ENCODE measurements at places on chromosomes 2 and 18. TPM values are rescaled to one million over a fixed set of nuclear protein-coding genes. Genes with fewer than 3 reads are reported as not detected.

- DNase-seq, result peak; percentile 78
These were observed 72.5 kb downstream of the DGKD start for GRCh38 chr2:233426619-233427342.

- no peak for DNase-seq
These were observed 208.2 kb upstream of the RBMS1 start for GRCh38 chr2:160701822-160702221.

GRCh38 chr2:38560092-38560491, 42.6 kb downstream of the HNRNPLL start:
- no peak for DNase-seq

DNA sequence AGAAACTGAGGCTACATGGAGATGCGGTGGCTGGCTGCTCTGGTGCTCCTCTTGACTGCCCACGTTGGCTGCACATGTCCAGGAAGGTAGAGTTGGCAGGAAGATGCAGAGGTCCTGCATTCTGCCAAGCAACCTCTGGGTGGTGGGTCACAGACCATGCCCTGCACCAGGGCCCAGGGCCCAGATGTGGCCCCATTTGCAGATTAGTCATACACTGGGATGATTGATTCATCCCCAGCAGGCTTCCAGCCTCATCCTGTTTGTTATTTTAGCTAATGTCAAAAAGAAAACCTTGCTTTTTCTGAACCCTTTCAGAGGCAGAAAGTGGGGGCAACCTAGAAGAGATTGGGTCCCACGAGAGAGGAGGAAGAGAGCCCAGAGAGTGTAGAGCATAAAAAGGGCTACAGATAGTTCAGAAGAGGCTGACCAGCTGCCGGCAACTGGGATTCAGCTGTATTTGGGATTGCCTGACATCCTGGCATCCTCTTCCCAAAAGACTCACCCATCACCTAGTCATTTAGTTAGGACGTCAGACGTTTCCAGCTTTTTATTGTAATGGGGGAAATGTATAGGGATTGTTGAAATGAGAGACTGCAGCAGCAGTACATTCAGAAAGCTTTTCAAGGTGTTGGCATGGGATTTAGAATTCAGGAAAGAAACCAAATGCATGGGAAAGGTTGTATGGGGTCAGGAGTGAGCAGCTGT, 101.9 kb downstream of the CTIF start:
- DNase-seq, result peak; percentile 54

- DNase-seq, result no peak
These were observed 359.3 kb downstream of the GALNT13 start for GRCh38 chr2:154231021-154231420.

GRCh38 chr18:12060182-12060870, 33.3 kb upstream of the ANKRD62 start:
- peak; percentile 23 for DNase-seq

- peak; percentile 80 for DNase-seq
These were observed 89.6 kb downstream of the MAP4K4 start for GRCh38 chr2:101787097-101787496.

- DNase-seq, result peak; percentile 82
These were observed 1.2 kb upstream of the NPAS2 start for GRCh38 chr2:100818606-100819369.

DNA sequence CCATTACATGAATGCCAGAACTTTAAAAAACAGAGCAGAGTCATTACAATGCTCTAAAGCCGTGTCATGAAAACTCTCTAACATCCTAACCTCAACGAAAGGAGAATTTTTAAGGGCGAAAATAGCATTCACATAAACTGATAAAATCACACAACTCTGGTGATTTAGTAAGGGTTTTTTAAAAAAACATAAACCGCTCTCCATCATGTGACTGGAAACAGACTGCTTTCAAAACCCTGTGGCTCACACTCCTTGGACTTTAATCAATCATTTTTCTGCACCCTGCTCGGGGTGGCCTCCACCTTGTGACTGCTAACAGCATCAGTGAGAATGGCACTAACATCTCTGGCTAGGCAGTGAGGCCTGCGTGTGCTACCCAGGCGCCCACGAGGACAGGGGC, 12.1 kb downstream of the DOCK10 start:
- DNase-seq, result no peak

- no peak for DNase-seq
These were observed 345.6 kb downstream of the GRB14 start for GRCh38 chr2:164275659-164276058.

KCNJ13 gene
- not detected for total RNA-seq

TWIST2 gene
- total RNA-seq, result 467 TPM

CNDP1 gene
- total RNA-seq, result not detected
